ENCODE measurements at places on chromosomes 16 and 17. TPM values are rescaled to one million over a fixed set of nuclear protein-coding genes. Genes with fewer than 3 reads are reported as not detected.

Gene UMOD
- total RNA-seq = not detected

Gene HOXB9
- total RNA-seq = not detected

Gene CDH5
- total RNA-seq = not detected

Gene CACNG1
- not detected for total RNA-seq
